Activated naive CD8-positive, alpha-beta T cell treated with anti-CD3 and anti-CD28 coated beads, Interleukin-2, amount 50 U/mL, for 16 hours (primary cell): ENCODE measurements at places on chromosomes 2 and 18.

- no peak for DNase-seq
Observed at GRCh38 chr2:10305715-10306114, 3.0 kb downstream of the HPCAL1 start.

GRCh38 chr18:69674966-69675365 is 272.7 kb downstream of the CD226 start:
- no peak for DNase-seq

GRCh38 chr18:59957957-59958356 is 58.2 kb downstream of the PMAIP1 start:
- DNase-seq: no peak

DNA sequence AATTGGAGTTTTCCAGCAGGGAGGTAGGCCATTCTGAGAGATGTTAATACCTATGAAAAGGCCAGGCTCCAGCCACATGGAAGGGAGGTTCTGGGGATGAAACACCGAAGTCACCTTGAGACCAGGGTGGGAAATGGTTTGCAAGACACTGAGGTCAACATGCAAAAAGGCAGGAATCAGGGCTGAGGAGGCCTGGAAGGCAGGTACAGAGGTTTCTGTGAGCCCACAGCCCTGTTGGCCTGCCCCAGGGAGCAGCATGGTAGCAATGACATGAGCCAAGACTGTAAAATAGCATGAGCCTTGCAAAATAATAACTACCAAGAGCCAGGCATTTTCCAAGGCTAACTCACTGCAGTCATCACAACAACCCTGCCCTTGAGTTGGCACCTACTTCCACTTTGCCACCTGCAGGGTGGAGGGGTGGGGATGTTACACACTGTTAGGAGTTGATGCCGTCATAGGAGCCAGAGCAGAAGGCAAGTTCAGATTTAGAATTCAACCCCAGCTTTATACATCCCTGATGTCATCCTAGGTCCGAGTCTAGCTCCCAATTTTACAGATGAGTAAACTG is 61.3 kb downstream of the ZBTB7C start:
- no peak for DNase-seq

- DNase-seq: no peak
Observed at GRCh38 chr18:49630246-49630699, 68.4 kb downstream of the LIPG start.

GRCh38 chr2:173750353-173750801 is 214.8 kb downstream of the SP3 start:
- DNase-seq: no peak

DNA sequence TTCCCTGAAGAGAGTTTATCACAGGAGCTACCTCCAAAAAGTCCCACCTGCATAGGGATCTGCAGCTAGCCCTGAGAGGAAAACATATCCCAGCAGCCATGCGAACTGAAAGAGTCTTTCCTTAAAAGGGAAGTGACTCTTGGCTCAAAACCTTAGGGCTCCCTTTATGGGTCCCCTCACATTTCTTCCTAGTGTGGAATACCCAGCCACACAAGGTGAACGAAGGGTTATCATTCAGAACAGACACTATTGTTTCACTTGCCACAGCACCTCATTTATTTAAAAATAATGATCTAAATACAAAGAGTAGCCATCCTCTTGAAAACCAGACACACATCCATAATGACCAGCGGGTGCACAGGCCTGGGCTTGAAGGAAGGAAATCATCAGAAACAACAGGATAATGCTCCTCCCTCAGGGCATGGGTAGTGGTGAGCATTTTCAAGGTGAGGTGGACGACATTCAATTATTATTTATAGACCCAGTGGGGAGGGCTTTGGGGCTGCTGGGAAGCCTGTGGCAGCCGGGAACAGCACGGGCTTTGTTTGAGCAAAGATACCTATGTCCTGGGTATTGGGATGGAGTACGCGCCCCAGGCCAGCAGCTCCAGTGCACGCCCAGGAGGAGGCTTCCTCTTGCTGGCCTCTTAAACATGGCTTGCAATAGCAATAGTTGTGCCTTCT is 119.0 kb upstream of the ITGA6 start:
- no peak for DNase-seq

- DNase-seq: no peak
Observed at GRCh38 chr2:131008967-131009366, 84.3 kb downstream of the FAM168B start.

DNA sequence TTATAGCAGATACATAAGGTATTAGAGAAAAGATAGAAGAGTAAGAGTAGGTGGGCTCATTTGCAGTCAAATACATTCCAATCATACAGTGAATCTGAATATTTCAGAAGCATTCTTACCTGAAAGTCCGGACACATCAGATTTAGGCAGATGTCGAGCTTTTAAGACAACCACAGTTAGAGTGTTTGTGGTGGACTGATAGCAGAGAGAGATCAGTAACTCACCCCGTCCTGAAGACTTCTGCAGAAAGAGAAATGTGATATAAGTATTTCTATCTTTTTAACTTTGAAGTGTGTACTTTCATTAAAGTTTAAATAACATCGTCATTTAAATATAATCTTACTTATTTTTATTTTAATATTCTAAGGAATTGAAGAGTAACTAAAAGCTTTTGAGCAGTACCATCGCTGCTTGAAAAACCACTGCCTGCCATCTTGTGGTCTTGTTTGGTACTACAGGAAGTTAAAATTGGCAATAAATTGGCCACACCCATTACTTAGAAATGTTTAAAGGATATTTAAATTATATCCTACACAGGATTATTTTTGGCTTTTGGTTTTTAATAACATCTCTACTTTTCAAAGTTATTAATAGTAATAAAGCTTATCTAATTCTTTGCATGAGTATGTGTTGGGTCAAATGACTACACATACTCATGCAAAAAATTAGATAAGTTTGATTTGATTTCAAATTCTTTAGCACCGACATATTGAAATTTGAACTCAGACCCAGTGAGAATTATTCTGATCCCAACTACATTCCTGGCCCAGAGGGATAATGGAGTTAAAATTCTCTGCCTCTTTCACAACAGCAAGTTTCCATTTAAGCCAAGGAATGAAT is 5.5 kb downstream of the SYT4 start:
- no peak for DNase-seq

- no peak for DNase-seq
Observed at GRCh38 chr18:31931163-31931885, 11.6 kb downstream of the TRAPPC8 start.

- no peak for DNase-seq
Observed at GRCh38 chr18:62898359-62898758, 183.0 kb downstream of the PHLPP1 start.

DNA sequence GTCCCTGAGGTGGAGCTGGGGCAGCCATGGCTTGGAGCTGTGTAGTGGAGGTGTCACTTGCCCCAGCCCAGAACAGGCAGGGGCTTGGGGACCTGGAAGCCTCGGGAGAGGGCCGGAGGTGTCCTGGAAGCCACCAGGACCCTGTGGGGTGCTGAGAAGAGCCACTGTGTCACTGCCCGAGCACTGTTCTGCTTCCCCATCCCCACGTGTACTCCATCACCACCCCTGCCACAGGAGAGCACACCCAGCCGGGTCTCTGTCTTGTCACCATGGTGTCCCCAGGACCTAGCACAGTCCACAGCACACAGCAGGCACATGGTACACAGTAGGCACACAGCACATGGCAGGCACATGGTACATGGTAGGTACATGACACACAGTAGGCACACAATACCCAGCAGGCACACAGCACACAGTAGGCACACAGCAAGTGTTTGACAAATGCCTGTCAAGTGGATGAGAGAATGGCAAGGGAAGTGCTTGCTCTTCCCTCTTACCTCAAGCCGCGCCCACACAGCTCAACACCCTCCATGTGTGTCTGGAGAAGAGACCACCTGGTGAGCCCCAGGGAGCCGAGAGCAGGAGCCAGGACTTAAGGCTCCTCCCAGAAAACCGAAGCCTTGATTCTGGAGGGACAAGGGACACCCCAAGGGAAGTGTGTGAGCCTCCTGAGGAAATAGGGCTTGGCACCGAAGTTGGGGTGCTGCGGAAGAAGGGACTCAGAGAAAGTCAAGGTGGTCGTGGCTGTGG is 13.3 kb downstream of the MBP start:
- DNase-seq: no peak

- no peak for DNase-seq
Observed at GRCh38 chr2:31950946-31951562, 59.8 kb downstream of the MEMO1 start.

DNA sequence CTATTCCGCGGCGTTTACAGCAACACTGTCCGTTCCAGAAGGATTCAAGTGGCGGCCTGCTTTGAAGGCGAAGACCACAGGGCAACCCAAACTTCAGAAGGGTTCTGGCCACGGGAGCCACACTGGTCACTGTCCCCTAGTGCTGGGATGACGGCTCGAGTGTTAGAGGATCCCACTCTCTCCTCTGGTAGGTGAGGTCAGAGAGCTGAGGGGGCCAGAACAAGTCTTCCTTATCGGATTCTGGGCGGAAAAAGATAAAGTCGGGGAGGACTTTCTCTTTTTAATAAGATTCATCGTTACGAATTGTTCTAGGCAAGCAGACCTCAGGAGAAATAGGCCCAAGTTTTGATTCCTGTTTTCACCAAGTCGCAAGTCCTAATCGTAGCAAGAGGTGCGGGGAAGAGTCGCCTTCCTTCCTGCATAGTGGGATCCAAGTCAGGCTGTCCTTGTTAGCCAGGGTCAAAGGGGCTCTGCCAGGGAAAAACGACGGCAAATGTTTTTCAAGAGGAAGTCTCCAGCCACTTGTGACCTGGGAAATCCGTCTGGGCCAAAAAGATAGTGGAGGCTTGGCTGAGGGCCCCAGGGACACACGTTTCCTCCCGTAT is 864 bp upstream of the MYL12A start:
- no peak for DNase-seq

GRCh38 chr2:36255863-36256262 is 99.7 kb upstream of the CRIM1 start:
- DNase-seq: no peak

DNA sequence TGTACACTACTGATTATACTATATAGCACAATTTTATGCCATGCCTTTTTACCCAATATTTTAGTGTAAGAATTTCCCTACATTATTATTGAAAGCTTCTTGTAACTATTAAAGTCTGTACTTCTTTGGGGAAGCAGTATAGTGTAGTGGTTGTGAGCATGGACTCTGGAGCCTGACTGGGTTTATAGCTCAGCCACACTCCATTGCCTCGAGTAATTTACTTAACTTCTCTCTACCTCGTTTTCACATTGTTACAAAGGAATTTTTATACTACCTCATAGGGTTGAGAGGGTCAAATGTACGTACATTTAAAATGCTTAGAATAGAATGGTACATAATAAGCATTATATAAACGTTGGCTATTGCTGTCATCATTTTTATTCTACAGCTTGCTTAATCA is 139.2 kb downstream of the UBR3 start:
- no peak for DNase-seq

GRCh38 chr2:204325468-204325867 is 219.8 kb upstream of the PARD3B start:
- DNase-seq: peak; percentile 22

- no peak for DNase-seq
Observed at GRCh38 chr2:114294741-114295140, 147.7 kb upstream of the DPP10 start.

DNA sequence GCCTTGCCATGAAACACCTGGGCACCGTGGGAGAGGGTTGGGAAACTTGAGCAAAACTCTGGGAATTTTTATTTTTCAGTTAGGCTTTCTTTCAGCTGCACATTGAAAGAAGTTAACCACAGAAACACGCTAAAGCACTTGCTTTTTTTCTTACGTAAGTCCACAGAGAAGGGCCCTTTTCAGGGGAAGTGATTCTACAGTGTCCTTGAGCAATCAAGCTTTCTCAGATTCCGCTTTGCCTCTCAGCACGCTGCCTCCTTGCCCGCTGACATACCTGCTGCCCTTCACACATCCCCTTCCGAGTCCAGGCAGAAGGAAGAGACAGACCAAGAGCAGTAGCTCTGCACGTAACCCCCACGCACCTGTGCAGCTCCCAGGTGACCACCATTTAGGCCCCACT is 135.5 kb upstream of the MYT1L start:
- DNase-seq: no peak
